ENCODE measurements at places on chromosomes 6 and 20.
A peak's percentile ranks its signal among the peaks of the same experiment; 100 is the strongest.

GRCh38 chr6:24969343-24969860, 33.6 kb upstream of the RIPOR2 start:
- DNase-seq = no peak

GRCh38 chr6:119511024-119511423, 161.5 kb upstream of the MAN1A1 start:
- DNase-seq = no peak

DNA sequence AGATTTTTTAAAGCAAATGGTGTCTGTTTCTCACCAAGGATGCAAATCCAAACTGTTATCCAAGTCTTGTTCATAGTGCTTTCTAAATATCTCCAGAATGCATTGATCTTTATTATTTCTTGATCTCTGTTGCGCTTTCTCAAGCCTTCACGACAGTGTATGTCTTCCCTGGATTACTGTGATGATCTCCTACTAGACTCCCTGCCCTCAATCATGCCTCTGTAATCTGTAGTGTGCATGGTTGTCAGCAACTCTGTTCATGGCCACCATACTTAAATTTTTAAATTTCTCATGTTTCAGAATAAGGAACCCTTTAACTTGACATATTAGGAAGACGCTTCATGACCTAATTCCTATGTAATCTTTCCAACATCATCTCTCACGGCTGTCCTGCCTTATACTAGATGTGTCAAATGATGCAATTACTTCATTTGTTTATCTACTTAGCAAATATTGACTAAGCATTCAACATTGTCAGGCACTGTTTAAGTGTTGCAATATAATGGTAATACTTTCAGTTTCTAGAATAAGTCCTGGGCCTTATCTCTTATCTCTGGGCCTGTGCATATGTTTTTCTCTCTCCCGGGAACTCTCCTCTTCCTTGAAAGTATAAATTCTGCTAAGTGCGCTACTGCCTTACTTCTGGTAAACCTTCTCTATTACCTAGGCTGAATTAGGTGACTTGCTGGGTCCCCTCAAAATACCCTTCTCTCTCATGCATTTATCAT, 25.6 kb upstream of the AHI1 start:
- DNase-seq = peak; percentile 67

GRCh38 chr20:3042625-3043024, 797 bp upstream of the GNRH2 start:
- no peak for DNase-seq

DNA sequence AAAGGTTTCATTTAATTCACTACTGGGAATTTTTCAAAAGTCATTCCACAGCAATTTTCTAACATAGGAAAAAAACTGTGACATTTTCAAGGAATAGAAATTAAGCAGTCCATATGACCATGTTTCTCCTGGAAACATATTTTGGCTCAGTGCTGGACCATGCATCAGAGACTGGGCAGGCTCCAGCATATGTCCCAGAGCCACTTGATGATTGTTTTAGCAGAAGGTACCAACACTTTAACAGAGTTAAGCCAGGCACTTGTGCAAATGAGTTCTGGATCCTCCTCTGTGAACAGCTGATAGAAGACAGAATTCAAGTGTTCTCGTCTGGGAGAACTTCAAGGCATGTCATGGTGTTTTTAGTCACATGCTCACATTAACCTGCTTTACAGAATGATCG, 516.3 kb downstream of the COL12A1 start:
- DNase-seq = no peak

GRCh38 chr20:41483553-41483930, 116.9 kb upstream of the EMILIN3 start:
- no peak for DNase-seq

DNA sequence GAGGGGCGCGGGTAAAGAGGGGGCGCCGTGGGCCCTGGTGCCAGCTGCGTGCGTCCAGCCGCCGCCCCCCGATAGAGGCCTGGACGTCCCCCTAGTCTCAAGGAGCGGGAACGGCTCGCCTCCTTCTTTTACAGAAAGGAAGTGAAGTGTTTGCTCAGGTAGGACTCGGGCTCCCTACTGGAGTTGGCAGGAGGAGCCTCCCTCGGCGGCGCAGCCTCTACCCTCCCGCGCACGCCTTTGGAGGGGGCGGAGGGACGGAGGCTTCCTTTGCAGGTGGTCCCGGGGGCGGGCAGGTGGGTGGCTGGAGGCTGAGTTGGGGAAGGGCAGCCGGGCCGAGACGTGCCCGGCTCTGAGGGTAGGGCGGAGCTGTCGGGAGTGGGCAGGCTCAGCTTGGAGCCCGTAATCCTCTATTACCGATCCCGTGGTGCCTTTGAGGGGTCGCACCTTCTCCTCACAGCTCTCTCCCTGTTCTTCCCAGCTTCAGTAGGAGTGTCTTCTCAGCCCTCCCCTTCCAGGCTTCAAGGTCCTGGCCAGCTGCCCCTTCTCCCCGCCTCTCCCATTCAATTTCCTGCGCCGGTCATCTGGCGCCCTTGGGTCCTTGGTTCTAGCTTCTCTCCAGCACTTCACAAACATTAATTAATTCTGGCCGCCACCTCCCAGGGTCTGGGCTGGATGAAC, 728 bp downstream of the ITPR3 start:
- no peak for DNase-seq

DNA sequence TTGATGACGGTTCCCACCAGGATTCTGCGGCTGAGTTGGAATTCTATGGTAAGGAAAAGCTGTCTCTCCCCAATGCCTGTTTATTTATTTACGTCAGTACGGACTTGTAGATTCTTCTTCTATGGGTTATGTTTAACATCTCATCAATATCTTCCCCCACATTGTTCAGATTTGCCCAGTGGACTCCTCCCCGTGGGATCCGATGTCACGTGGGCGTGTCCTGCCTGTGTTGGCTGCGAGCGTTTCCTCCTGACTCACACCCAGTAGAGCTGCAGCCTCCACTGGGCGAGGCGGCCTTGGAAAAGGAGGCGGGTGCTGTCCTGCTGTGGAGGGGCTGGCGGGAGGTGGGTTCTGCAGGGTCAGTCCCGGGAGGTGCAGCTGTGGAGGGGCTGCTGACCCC, 46.8 kb upstream of the SLCO4A1 start:
- DNase-seq = peak; percentile 59

DNA sequence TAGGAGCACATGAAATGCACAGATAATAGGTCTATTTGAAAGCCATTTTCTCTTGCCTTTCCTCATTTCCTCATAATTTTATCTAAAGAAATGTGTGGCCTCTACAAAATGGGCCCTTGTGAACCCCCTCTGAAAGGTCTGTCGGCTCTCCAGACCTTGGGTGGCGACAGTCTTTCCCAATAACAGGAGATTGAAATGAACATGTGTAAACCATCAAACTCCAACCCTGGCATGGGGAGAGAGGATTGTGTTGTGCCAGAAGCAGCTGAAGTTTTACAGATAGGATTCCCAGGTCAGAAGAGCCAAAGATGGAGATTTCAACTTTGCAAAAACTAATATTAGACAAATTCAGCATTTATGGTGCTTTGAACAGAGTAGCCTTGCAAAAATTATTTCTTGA, 277.1 kb upstream of the ECI2 start:
- DNase-seq = no peak

DNA sequence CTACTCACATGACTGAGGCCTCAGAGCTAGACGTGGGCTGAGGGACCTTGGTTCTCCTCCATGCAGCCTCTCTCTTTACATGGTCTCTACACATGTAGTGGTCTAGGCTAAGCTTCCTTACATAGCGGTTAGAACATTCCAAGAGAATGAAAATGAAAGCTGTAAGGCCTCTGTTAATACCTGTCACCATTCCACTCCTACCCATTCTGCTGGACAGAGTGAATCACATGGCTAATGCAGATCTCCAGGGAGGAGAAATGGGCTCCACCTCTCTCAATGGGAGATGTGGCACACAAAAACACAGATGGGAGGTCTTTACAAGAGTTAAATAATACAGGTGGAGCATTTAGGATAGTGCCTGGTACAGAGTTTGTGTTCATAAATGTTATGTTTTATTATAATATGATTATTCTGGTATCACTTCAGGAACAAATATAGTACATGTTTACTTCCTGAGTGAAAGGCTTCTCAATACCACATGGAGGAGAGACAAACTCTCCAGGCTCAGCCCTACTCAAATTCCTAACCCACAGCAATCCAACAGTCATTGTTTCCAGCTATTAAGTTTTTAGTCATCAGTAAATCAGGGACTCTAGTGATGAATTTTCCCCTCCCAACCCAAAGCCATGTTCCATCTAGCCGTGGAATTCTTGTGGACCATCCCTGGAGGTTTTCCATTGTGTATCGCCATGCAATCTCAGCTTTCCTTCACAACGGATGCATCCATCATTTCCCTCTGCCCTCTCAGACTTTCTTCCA, 57.9 kb downstream of the ISM1 start:
- DNase-seq = no peak

GRCh38 chr20:2867081-2867864, 6.0 kb upstream of the PTPRA start:
- DNase-seq = no peak

DNA sequence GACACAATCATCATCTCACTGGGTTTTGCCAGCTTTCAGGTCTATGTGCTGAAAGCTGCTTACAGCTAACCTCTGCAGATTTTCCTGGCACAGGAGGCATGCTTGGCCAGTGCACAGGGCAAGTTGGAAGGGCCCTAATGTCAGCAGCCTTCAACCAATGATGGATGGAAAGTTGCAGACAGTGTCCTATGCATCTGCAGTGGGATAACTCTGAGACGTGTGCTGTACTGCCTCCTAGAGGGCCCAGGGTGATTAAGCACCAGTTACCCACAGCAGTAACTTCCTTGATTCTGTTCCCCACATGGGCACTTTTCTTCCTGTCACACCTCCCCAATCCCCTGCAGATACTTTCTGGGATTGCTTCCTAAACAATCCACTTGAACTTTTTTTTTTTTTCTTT, 38.6 kb downstream of the OVOL2 start:
- peak; percentile 42 for DNase-seq

GRCh38 chr6:63793465-63794137, 158.0 kb downstream of the PHF3 start:
- DNase-seq = no peak

DNA sequence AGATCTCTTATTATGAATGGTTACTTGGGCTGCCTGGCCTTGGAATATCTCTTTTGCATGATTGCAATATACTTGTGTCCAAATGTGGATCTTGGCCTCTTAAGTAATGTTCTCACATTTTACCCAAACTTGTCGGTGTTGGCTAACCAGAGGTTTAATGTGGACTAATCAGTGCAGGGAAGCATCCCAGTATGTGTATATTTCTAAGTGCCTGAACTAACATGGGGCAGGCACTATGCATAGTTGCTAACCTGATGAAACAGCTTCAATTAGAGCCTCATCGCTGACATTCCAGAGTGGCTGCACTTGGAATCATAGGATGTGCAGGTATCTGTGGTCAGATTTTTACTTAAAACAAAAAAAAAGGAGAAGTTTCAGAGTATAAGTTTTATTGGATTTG, 160.0 kb downstream of the PDE7B start:
- no peak for DNase-seq

DNA sequence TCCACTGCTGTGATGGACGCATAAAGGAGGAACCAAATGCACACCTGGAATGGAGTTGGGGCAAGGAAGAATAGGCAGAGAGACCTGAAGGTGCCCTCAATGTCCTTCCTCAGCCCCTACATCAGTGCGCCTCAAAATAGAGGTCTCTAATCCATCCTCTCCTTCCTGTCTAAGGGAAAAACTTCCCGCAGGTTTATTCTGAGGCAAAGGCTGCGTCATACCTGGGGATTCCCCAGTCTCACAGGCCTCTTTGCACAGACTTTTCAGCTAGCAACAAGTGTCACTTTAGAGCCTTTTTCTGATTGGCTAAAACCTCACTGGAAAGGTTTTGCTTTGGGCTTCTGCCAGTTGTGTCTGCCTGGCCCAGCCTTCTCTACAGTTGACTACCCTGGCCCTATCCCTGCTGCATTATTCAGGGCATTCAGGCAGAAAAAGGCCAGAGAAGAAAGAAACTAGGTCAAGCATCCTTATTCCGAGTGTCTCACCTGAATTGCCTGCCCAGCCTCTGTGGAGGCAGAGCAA, 1.8 kb upstream of the HLA-DQB1 start:
- peak; percentile 80 for DNase-seq

- DNase-seq = peak; percentile 8
Observed at GRCh38 chr6:34576286-34576955, 20.3 kb upstream of the SPDEF start.

DNA sequence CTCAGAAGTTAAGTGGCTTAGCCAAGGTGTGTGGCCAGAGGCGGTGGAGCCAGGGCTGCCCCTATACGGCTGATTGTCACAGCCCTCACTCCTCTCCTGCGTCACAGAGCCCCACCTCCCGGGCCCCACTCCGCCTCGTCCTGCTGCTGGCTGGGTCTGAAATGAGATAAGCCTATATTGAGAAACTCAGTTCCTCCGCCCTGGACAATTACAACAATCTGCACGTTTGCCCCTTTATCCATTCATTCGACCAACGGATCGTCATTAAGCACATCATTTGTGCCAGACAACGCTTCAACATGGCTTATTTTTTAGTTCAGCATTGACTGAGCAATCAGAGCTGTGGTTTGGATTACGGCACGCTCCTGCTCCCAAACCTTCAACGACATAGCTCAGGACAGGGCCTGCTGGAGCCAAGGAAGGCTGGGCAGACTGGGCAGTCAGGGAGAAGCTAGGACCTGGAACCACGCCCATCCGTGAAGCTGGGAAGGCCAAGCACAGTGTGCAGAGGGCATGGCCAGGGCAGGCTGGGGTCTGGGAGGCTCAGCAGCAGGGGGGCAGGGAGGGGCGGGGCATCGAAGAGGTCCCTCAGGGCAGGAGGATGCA, 16.6 kb upstream of the EZR start:
- DNase-seq = peak; percentile 31

- no peak for DNase-seq
Observed at GRCh38 chr6:36920546-36920945, 34.0 kb upstream of the PI16 start.

GRCh38 chr6:65570340-65570739, 136.7 kb downstream of the EYS start:
- no peak for DNase-seq

- peak; percentile 66 for DNase-seq
Observed at GRCh38 chr6:108113557-108114519, 39.3 kb upstream of the OSTM1 start.

GRCh38 chr6:15505463-15505918, 157.3 kb downstream of the DTNBP1 start:
- DNase-seq = no peak

- no peak for DNase-seq
Observed at GRCh38 chr6:106894978-106895702, 79.4 kb downstream of the CD24 start.

GRCh38 chr20:13265941-13266340, 44.9 kb downstream of the ISM1 start:
- DNase-seq = no peak

DNA sequence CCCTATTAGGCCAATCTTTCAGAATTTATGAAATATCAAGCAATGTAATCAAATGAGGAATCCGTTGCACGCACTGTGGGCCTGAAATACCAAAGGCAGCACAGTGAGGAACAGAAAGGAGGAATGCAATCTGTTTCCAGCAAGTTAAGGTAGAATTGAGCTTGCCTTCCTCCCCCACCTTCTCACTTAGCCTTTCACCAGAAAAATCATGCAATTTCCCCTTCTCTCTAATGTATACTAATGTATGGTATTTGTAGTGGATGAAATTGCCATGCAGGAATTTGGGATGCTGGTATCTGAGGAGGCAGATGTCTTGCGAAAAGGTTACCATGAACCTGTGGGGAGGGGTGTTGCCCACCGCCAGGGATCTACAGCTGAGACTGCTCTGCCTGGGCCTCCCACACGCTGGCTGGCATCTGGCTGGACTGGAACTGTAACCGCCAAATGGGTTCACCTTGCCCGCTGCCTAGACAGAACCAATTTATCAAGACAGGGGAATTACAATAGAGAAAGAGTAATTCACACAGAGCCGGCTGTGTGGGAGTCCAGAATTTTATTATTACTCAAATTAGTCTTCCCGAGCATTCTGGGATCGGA, 222.4 kb upstream of the MYLIP start:
- peak; percentile 29 for DNase-seq

- DNase-seq = no peak
Observed at GRCh38 chr6:1496836-1497760, 107.7 kb downstream of the FOXF2 start.

Measured in suppressor macrophage treated with lipopolysaccharide for 4 hours (primary cell).